ENCODE measurements at places on chromosomes 5 and 9.

- DNase-seq, result peak; percentile 98
These were observed 419.9 kb upstream of the GRAMD2B start for GRCh38 chr5:126003309-126003708.

GRCh38 chr5:132101385-132101880 lies 27.8 kb downstream of the CSF2 start:
- no peak for DNase-seq

- no peak for DNase-seq
These were observed 61.1 kb upstream of the PSD2 start for GRCh38 chr5:139734539-139734916.

- no peak for DNase-seq
These were observed 1266.6 kb upstream of the C9orf72 start for GRCh38 chr9:28839778-28840430.

DNA sequence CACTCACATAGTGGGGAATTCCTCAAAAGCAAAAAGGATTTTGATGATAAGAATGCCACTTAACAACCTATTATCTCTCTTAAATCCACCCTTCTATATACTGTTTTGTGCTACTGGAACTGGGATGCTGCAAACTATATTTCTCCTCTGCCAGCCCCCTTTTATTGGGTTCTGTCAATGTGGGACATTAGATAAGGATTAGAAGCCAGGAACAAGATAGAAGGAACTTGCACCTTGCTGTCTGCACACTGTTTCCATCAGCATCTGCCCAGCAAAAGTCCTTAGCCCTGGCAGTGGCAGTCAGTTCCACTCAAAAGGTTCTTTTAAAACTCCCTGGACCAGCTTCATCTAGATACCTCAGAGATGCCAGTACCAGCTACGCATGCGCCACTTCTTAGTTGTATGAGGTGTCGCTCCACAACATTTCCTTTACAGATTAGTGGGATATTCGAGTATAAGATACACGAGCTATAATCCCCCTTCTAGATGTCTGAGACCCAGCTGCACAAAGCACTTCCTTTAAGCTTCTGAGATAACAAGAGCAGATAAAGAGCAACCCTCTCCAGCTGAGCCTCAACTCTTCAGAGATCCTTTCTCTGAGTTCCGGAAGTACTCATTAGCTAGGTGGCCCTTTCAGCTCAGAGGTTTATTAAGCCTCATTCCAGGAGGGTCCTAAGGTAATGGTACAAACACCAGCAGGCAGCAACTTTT lies 45.3 kb downstream of the CERT1 start:
- no peak for DNase-seq

- no peak for DNase-seq
These were observed 126.1 kb upstream of the EFNA5 start for GRCh38 chr5:107796797-107797196.

- no peak for DNase-seq
These were observed 151.2 kb downstream of the PAPPA start for GRCh38 chr9:116304761-116305160.

GRCh38 chr5:58094031-58094430 lies 365.9 kb downstream of the PLK2 start:
- no peak for DNase-seq

- DNase-seq, result no peak
These were observed 16.9 kb downstream of the C9orf85 start for GRCh38 chr9:71928376-71928775.

DNA sequence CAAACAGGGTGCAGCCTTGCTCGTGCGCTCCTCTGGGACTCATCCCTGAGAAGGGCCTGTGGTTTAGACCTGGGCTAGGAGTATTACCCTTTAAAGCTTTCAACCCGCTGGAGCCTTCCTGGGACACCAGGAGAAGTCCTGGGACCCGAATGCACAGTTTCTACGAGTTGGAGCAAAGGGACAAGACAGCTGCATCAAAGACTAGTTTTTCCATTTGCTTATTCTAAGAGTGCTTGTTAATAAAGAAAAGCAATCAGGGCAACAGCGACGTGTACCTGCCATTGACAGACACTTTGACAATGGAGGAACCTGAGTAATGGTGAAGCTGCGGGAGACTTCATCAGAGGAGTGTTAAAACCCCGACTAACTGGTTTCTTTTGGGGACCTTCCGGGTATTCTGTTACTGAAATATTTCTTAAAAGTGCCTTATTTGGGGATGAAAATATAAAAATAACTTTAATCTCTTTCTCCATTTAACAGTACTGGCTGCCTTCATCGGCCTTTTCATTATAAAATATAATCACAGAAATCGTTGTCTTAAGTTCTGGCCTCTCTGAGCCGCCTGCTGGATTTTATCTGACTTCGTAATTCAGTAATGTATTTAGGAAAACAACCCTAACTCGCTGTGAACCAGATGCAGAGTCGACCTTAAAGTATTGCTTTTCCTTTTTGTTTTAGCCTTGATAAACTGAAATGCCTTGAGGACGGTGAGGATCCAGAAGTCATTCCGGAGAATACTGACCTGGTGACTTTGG lies 732 bp downstream of the SNAPC3 start:
- DNase-seq, result peak; percentile 50

- no peak for DNase-seq
These were observed 4.5 kb downstream of the SPARC start for GRCh38 chr5:151682240-151682639.

DNA sequence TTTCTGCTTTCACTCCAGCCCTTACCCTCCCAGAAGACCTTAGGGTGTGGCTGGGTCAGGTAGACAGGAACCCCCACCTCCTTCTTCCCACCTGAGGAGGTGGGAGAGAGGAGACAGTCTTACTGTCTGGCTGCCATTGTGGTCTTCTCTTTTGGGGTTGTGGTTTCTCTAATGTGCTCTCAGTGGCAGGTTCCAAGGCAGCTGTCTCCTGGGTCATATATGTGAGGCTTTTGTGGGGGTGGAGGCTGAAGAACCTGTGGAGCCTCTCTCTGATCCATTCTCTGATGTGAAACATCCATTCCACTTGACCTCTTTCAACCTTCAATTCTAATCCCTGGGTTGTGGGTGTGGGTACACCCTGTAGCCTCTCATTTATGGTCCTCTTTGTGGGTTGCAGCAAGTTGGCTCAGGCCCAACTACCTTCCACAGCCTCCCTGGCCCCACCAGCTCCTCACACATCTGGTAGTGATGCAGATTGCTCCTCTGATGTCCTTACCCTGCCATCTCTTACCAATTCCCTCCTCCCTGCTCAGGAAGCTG lies 118.4 kb downstream of the CEP120 start:
- DNase-seq, result no peak

DNA sequence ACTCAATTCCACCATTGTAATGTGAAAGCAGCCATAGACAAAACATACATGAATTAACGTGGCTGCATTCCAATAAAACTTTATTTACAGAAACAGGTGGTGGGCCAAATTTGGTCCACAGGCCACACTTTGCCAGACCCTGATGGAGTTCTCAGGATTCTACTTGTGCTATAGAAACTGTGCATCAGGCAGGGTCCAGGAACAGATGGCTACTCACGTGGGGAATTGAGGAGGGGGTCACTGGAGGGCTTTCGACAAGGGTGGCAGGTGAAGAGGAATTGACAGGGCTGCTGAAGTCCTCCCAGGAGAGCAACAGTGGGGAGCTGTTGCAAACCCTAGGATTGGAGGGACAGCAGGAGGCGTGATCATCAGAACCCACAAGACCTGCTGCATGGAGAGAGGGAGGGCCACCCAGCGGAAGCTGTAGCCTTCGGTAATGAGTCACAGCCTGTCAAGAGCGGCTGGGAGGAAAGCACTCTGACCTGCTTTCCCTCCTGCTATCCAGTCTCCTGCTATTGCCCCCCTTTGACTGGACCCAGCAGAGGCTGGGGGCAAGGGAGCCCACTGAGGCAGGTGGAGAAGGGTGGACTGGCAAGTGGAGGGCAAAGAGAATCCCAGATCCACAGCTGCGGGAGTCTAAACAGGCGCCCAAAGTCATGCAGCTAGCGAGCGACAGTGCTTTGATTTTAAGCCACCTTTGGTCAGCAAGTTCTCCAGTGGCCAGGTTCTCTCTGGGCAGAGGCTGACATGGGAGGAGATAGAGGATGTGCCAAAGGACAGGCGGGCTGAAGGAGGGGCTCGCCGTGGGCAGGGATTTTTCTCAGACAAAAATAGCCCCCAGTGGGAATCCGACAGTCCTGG lies 138.3 kb upstream of the SMIM23 start:
- peak; percentile 81 for DNase-seq

DNA sequence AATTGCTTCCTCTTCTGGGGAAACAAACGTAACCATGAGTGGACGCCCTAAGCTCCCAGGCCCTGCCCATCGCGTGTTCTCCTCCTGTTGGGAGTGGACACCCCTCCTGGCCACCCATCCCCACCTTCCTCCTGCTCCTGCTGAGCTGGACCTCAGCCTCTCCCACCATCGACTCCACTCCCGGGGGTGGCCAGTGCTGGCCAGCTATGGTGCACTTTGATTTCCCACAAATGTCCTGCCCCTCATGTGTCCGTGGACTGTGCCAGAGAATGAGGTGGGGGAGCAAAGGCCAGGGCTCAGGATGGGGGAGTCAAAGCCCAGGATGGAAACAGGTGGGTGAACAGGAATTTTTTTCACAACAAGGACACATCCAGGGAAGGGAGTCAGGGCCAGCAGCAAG lies 62.8 kb downstream of the MED10 start:
- no peak for DNase-seq

DNA sequence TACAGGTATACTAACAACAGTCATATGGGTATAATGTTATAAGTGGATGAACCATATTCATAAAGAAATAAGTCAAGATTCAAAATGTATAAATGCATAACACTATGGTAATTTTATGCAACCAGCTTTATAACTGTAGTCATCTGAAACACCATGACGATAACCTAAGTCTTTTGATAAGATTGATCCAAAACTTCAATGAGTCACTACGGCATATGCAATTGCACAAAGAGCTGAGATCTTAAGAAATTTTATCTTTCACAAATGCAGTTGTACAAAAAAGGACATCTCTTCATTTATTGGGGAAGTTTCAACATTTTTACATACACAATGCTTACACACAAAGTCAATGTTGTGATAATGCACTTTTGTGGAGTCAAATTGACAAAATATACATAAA lies 20.3 kb downstream of the FAM81B start:
- no peak for DNase-seq

DNA sequence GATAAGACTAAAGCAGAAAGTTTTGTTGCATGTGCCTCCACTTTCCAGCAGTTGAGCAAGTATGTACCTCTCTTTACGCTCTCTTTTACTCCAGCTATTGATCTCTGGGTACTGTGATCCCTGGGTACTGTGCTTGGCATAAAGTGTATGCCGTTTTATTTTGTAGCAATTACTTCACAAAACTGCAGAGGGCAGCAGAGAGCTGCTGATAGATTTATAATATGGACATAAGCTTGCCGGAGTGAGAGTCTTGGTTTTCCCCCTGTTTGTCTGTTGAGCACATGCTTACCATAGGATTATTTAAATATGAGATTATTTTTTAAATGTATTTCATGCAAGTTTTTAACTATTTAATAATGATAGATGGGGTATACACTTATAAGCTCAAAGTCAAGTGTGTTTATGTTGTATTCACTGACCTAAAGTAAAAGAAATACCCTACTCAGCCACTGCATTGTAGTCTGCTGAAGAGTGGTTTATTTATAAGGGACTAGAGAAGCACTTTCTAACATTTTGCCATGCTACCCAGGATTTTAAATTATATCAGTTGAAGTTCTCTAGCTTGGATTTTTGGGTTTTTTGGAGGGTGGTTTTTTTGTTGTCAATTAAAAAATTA lies 13.0 kb downstream of the TTC1 start:
- peak; percentile 77 for DNase-seq

- no peak for DNase-seq
These were observed 23.1 kb downstream of the FGFR4 start for GRCh38 chr5:177109810-177110209.

- DNase-seq, result no peak
These were observed 138.6 kb downstream of the ENTREP1 start for GRCh38 chr9:69463497-69464068.

DNA sequence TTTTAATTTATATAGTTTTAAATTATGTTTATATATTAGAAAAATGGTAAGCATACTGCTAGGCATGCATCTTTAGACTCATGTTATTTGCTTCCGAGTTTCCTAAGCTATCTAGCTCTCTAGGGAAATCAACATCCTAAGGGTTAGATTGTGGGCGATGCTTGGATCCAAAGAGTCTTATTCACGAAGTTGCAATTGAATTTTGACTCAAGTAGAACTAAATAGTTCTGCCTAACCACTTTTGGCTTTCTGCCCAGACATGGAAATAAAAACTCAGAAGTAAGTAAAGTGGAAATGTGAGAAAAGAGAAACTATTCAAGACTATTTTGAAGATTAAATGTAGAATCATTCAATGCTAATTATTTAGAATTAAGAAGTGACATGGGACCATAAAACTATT lies 440.4 kb downstream of the CDH18 start:
- DNase-seq, result peak; percentile 89

DNA sequence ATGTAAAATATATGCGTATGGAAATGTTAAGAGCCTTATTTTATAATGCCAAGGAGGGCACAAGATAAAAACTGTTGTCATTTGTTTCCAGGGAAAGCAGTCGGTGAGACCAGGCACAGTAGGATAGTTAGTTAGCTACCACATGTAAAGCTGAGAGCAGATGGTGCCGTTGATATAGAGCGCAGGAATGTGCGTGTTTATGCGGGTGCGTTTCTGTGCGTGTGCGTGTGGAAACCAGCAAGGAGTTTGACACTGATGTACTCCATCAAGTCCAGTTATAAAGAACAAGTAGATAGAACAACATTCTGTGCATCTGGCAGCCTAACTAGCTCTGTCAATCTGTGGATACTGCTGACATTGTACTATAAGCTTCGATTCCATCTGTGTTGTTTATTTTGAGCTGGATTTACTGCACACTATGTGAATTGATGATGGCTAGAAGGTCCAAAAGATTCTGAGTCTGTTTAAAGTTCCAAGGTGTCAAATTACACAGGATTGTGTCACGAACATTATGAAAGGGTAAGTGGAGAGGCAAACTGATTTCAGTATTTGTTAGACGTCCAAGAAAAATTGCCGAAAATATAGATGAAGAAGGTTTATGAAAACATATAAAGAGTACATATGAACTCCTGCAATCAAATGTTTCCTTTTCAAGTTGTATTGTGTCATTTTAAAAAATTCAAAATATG lies 494.9 kb upstream of the MEF2C start:
- no peak for DNase-seq

- peak; percentile 0 for DNase-seq
These were observed 246.9 kb downstream of the CYLC2 start for GRCh38 chr9:103242025-103242424.

DNA sequence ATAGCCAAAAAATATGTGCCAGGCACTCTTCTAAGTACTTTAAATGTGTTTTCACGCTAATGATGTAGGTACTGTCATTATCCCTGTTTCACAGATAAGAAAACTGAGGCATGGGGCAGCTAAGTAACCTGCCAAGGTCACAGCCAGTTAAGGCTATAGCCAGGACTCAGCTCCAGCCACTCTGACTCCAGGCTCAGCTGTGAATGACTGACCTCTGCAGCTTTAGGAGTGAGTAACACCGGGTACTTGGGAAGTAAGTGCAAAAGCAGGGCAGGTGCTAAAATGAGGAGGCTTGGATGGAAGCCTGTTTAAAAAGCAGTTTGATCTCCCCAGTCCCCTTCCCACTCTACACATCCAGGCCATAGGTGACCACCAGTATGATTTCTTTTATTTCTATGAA lies 10.6 kb upstream of the SHC3 start:
- DNase-seq, result no peak
